Frontal cortex (tissue), 4 donors: ENCODE measurements at places on chromosomes 7 and 10. TPM values are rescaled to one million over a fixed set of nuclear protein-coding genes. Genes with fewer than 3 reads are reported as not detected.

EPDR1 gene
- total RNA-seq, result 20.0 TPM

NEUROG3 gene
- total RNA-seq, result not detected

SMURF1 gene
- total RNA-seq, result 23.2 TPM

GARIN1A gene
- total RNA-seq, result 0.82 TPM

PLXDC2 gene
- 10.6 TPM for total RNA-seq

SHH gene
- total RNA-seq, result 1.6 TPM

CALML3 gene
- under 0.01 TPM for total RNA-seq

HOXA13 gene
- total RNA-seq, result not detected

ACTL6B gene
- total RNA-seq, result 163 TPM

CNPY1 gene
- under 0.01 TPM for total RNA-seq

C10orf53 gene
- total RNA-seq, result not detected

EN2 gene
- total RNA-seq, result not detected

NYAP1 gene
- total RNA-seq, result 55.0 TPM

AGMO gene
- under 0.01 TPM for total RNA-seq

GPRIN2 gene
- total RNA-seq, result 18.8 TPM

CRHR2 gene
- total RNA-seq, result 0.41 TPM

NPY gene
- total RNA-seq, result 41.2 TPM

LAMB4 gene
- total RNA-seq, result 0.82 TPM

FAM131B gene
- total RNA-seq, result 73.8 TPM

SPDYE2 gene
- total RNA-seq, result not detected

FANK1 gene
- total RNA-seq, result 1.2 TPM

ZNHIT1 gene
- total RNA-seq, result 46.1 TPM

GIMAP8 gene
- 1.6 TPM for total RNA-seq

HERC4 gene
- 72.6 TPM for total RNA-seq

MACROH2A2 gene
- 48.9 TPM for total RNA-seq

GIMAP1 gene
- total RNA-seq, result 0.82 TPM
